GM23248 (cell line): ENCODE measurements at places on chromosomes 2 and 18.

- no peak for DNase-seq
Measured at GRCh38 chr2:178632729-178633128, 152.5 kb downstream of the PLEKHA3 start.

DNA sequence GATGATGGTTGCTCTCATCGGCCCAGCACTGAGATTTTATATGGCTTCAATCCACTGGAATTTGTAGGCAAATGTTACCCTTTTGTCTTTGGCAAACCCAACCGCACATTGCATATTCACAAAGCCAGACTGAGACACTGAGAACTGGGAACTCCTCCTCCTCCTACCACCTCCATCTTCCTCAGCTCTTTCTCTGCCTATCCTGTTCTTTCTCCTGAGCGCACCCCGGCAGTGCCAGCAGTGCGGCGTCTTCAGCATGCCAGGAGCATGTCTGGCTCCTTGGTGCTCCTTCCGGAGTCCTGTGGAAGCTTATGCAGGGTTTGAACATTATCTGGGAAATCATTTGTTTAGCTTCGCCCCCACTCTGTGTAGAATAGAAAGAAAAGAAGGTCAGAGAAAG lies 50.8 kb downstream of the TRIB2 start:
- no peak for DNase-seq

GRCh38 chr2:73243884-73244570 lies 9.9 kb downstream of the CCT7 start:
- DNase-seq, result peak; percentile 70

- no peak for DNase-seq
Measured at GRCh38 chr2:134975281-134976009, 56.8 kb downstream of the CCNT2 start.

DNA sequence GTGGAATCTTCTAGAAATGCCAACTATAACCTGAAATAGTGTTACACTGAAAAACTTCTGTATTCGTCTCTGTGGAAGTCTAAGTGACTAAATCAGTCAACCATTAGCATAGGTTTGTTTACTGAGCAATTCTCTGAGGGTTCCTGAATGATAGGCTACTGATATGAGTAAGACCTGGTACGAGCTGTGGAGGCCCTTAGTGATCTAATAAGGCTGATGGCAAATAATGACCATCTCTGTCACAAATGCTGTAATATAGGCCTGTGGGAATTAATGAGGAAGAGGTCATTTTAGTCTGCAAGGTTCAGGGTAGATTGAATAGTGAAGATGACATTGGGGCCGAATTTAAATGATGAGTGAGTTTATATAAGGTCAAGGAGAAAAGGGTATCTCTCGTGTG lies 82.5 kb downstream of the MGAT5 start:
- DNase-seq, result no peak

DNA sequence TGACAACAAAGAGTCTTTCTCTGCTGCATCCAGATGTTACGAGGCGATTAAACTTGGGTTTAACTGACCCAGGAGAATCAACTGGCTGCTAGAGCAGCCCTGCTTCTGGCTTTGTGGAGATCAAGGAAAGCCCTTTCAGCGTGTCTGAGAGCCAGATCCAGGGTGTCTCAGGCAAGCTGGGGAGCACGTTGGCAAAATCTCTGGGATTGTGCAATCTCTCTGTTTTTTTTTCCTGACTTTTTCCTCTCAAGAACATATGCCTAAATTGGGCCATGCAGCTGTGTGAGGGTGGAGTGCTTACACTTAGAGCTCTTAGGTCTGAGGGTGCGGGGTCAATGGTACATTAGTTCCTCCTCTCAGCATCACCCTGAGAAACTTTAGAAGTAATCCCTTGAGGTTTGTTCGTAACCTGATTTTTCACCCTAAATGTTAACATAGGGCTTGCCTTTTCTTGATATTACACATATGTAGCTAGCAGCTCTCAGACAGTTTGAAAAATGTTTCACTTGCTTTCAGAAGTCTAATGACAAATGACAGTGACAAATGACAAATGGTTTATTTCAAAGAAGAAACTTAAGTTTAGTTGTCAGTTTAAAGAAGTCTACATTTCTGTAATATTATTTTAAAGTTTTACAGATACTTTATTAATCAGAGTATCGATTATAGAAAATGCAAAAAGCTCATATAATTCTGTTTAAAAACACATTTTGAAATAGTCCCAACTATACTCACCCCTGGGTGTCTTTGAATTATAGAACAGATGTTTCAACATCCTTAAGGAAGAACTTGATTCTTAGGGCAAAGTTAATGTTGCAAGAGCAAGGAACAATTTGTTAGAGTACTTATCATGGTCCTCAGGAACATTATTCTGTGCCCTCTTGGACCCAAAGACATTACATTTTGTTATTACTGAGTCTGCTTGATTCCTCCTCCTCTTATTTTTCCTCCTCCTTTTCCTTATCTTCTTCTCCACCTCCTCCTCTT lies 38.4 kb upstream of the ZSWIM2 start:
- peak; percentile 38 for DNase-seq

- DNase-seq, result peak; percentile 46
Measured at GRCh38 chr2:24513281-24514071, 22.4 kb downstream of the NCOA1 start.

GRCh38 chr2:201363857-201364560 lies 6.9 kb upstream of the FLACC1 start:
- peak; percentile 78 for DNase-seq

DNA sequence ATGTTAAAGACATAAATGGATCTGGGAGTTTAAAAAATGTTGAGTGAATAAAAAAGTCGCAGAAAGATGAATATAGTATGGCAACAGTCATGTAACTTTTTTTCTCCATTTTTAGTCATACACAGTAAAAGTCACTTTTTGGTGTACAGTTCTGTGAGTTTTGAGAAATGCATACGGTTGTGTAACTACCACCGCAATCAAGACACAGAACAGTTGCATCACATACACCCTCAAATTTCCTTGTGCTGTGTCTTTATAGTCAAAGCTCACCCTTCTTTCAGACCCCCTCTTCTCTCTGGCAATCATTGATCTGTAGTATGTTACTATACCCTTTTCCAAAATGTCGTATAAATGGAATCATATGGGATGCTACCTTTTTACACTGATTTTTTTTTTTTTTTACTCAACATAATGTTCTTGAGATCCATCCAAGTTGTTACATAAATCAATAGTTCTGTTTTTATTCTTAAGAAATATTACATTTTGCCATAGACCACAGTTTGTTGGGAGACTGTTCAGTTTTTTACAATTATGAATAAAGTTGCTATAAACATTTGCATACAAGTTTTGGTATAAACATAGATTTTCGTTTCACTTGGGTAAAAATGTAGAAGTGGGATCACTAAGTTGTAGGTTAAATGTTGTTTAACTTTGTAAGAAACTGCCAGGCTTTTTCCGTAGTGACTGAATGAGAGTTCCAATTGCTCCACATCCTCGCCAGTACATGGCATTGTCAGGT lies 35.4 kb upstream of the AGFG1 start:
- DNase-seq, result no peak

GRCh38 chr2:95113464-95113863 lies 8.1 kb downstream of the MRPS5 start:
- no peak for DNase-seq

GRCh38 chr2:42290005-42290404 lies 71.0 kb downstream of the COX7A2L start:
- no peak for DNase-seq

GRCh38 chr2:16487686-16488085 lies 177.9 kb downstream of the CYRIA start:
- DNase-seq, result peak; percentile 64

GRCh38 chr2:126449677-126450076 lies 206.3 kb upstream of the GYPC start:
- no peak for DNase-seq

- DNase-seq, result peak; percentile 69
Measured at GRCh38 chr18:32271672-32272208, 81.9 kb downstream of the MEP1B start.

- peak; percentile 57 for DNase-seq
Measured at GRCh38 chr2:37740164-37740739, 68.8 kb upstream of the CDC42EP3 start.

- no peak for DNase-seq
Measured at GRCh38 chr2:72181616-72182015, 34.0 kb upstream of the CYP26B1 start.

- DNase-seq, result no peak
Measured at GRCh38 chr2:45278365-45279078, 269.3 kb upstream of the SIX2 start.

GRCh38 chr2:72166279-72166678 lies 18.6 kb upstream of the CYP26B1 start:
- DNase-seq, result peak; percentile 46

DNA sequence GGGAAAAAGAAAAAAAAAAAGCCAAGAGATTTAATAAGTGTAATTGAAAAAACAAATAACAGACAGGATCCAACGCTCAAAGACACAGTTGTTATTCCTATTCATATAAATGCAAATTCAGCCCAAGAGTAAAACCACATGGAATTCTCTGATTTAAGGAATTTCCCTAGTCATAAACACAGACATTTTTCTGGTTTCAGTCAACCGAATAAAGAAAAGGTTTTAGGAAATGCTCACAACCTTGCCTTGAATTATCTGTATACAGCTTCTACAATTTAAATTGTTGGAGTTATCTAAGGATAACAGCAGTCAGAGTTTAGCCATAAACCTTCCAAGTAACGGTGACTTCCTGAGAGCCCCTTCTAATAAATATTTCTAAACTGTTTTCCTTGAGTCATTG lies 122.7 kb downstream of the VWC2L start:
- DNase-seq, result no peak

- DNase-seq, result peak; percentile 14
Measured at GRCh38 chr2:223856021-223856420, 18.6 kb upstream of the AP1S3 start.

DNA sequence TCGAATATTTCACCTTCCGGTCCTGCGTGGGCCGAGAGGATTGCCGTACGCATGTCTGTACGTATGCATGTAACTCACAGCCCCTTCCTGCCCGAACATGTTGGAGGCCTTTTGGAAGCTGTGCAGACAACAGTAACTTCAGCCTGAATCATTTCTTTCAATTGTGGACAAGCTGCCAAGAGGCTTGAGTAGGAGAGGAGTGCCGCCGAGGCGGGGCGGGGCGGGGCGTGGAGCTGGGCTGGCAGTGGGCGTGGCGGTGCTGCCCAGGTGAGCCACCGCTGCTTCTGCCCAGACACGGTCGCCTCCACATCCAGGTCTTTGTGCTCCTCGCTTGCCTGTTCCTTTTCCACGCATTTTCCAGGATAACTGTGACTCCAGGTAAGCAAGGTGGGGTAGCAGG lies at the start of gene SERPINB5:
SERPINB5 (plus strand) TSS at position 291 of the 400 bp plus-strand sequence. CDS start 7,471 bp downstream, outside the sequence.
- no peak for DNase-seq

DNA sequence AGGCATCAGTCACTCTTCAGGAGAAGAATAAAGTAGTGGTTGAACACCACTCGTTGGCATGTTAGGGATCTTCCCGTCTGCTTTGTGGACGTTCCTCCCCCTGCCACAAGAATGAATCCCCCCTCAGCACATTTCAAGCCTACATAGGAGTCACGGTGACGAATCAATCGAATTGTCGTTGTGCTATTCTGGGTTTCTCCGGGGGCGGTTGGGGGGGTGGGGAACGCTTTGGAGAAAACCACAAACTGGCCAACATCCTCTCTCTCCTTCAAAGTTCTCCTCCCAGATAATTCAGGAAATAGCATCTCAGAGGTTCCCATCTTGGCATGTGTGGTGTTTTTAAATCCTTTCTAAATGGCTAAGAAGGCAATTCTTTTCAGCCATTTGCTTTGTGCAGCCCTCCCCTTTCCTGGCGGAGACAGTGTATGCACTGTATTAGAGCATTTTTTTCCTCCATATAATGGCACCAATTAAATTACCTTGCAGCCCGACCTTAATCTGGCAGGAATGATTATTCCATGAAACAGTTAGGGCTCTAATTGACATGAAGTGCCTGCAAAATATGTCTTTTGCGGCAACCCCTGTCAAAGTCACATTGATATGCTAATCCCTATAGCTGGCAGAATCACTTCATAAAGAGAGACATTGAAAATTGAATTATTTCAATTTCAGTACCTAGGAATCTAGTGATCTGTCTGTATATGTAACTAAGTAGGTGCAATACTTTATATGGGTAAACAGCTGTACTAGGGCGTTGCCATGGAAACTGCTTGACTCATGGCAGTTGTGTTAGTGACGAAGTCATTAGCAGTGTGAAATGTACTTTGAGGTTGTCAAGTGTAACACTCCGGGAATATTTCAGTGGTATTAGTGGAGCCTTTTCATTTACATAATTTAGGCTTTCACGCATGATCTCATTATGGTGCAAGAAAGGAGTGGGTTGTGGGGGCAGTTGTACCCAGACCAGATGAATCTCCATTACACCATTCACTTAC lies 323.4 kb upstream of the SLC14A2 start:
- DNase-seq, result peak; percentile 56

- no peak for DNase-seq
Measured at GRCh38 chr2:188367164-188367563, 75.5 kb downstream of the GULP1 start.

- peak; percentile 11 for DNase-seq
Measured at GRCh38 chr2:214005337-214005736, 405.5 kb upstream of the VWC2L start.

GRCh38 chr2:197191177-197191939 lies 119.2 kb downstream of the ANKRD44 start:
- peak; percentile 52 for DNase-seq
